HepG2 (cell line): ENCODE measurements at places on chromosomes 7 and 10. TPM values are rescaled to one million over a fixed set of nuclear protein-coding genes. Genes with fewer than 3 reads are reported as not detected.

The HECW1 gene
- total RNA-seq = not detected in 2 replicates

The DLX6 gene
- 4.5 and 5.5 TPM in 2 replicates for total RNA-seq

- no peak for DNase-seq
These were observed 325.5 kb downstream of the SFMBT2 start for GRCh38 chr10:7085147-7085912.

- no peak for DNase-seq
These were observed 458.8 kb upstream of the GHITM start for GRCh38 chr10:83680470-83680891.

DNA sequence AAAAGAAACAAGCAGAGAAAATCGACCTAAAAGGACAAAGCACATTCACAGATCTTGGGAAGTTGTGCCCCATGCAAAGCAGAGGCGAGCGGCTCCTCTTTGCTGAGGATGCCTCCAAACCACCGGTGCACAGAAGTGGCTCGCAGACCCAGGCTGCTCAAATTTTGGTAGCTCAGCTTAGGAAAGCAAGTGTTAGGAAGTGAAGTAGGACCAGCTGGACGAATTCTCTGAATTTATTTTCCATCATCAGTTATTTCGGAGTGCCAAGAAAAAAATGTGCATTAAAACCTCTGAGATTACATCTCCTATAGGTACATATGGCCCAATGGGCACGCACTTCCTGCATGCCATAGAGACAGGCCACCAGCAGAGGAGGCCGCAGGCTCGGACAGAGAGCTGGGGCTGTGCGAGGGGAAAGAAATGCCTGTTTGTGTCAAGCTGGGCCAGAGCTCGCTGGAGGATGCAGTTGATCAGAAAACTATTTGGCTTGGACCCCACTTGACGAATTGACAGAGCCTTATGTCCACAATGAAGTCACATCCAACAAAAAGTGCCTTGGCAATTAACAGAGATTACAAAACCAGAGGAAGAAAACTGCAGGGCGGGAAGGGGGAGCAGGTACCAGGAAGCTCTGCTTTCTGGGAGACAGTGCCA, 122.3 kb upstream of the LYZL2 start:
- no peak for DNase-seq

- no peak for DNase-seq
These were observed 550.8 kb downstream of the IPMK start for GRCh38 chr10:57716884-57717283.

DNA sequence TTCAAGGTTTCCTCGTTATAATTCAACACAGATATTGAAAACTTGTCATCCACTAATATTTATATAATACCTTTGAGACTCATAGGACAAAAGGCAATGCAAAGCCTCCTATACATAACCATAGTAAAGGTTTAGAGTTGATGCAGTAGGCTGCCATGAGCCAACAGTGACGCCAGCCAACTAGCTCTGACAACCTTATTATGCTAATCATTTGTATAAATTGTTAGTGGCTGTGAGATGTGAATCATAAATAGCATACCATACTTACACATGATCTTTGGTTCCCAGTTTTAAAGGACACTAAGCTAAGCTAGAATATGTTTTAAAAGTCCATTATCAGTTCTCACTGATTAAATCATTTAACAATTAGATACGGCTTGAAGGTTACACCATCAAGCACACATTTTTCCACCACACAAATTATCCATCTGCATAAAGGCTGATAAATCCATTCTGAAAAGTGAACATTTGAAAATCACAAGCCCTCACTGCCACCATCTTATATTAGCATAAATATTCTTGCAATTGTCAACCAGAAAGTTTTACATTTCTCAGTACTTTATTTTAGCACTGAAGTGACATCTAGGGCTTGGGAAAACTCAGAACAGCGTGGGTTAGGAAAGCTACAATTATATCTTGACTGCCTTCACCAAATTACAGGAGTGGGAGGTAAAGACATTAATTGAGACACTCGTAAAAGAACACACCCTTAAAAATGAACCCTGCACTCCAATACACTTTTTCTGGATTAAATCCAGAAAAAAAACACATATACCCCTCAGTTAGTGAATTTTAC, 30.7 kb downstream of the COA1 start:
- DNase-seq = no peak

DNA sequence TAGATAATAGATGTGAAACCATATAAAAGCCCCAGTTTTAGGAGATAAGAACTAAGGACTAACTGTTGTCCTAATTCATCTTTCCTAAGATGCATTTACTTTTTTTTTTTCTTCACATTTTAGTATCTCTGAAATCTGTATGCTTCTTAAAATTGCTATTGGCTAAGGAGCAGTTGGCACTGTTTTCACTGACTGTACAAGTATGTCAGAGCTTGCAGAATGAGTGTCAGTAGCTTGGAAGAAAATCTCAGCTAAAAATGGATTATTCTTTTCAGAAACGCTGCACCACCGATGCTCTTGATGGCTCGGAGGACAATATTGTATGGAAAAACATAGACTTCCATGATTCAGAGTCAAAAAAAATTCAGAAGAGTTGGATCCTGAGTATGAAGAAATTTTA, 91.1 kb upstream of the DNAJB12 start:
- no peak for DNase-seq

- DNase-seq = no peak
These were observed 43.9 kb downstream of the HIP1 start for GRCh38 chr7:75694638-75695399.

DNA sequence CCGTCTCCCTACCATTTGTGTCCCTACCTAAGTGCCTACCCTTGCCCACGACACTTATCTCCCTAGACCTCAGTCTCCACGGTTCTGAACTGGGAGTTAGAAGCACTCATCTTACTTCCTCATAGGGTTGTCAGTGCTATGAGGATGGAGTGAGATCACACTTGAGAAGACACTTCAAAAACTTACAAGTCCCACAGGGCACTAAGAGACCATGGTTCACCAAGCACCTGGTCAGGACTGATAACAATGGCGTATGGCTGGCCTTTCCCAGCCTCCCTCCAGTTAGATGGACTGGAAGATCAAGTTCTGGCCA, 43.2 kb downstream of the KCNMA1 start:
- no peak for DNase-seq

DNA sequence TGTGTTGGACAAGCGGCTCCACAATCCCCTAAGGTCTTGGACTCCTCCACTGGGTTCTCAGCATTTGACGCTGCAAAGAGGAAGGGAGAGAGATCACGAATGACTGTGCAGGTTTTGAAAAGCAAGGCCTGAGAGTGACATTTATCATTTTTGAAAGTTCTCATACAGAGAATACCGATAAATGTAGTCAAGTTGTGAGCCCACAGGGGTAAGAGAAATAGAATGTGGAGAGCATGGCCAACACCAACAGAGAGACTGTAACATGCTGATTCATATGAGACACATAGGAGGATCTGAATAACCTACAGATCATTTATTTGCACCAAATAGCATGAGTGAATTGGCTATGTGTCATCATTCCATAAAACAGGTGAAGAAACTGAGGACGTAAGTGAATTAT, 230.5 kb upstream of the MBL2 start:
- DNase-seq = no peak
